Neural cell (in vitro differentiated cells): ENCODE measurements at places on chromosomes 12 and 14. TPM values are rescaled to one million over a fixed set of nuclear protein-coding genes. Genes with fewer than 3 reads are reported as not detected.

FAM181A gene
- 0.43 TPM in 1 of 2 replicates, not detected in the other for polyA plus RNA-seq

POTEM gene
- not detected in 2 replicates for polyA plus RNA-seq

MYBPC1 gene
- 0.20 TPM in 1 of 2 replicates, not detected in the other for polyA plus RNA-seq

GLT1D1 gene
- polyA plus RNA-seq: 3.9 and 5.1 TPM in 2 replicates

FGF6 gene
- not detected in 2 replicates for polyA plus RNA-seq

MYF5 gene
- polyA plus RNA-seq: not detected in 2 replicates

CD163 gene
- polyA plus RNA-seq: 0.20 TPM in 1 of 2 replicates, not detected in the other

ADAMTS20 gene
- polyA plus RNA-seq: 0.14 and 0.72 TPM in 2 replicates

GALNT16 gene
- 23.8 and 25.2 TPM in 2 replicates for polyA plus RNA-seq

GARIN6 gene
- not detected in 2 replicates for polyA plus RNA-seq

LPAR5 gene
- 0.48 TPM in 1 of 2 replicates, not detected in the other for polyA plus RNA-seq

SERPINA5 gene
- 4.7 TPM in 1 of 2 replicates, not detected in the other for polyA plus RNA-seq

VASH1 gene
- polyA plus RNA-seq: 26.8 and 29.4 TPM in 2 replicates

PSEN1 gene
- polyA plus RNA-seq: 39.2 and 40.3 TPM in 2 replicates

KRT2 gene
- polyA plus RNA-seq: not detected in 2 replicates

ADAM21 gene
- 0.34 and 0.58 TPM in 2 replicates for polyA plus RNA-seq

YAF2 gene
- 31.1 and 44.1 TPM in 2 replicates for polyA plus RNA-seq

C3AR1 gene
- not detected in 2 replicates for polyA plus RNA-seq

KRT74 gene
- polyA plus RNA-seq: not detected in 2 replicates

OR4K5 gene
- polyA plus RNA-seq: not detected in 2 replicates

RNASE11 gene
- polyA plus RNA-seq: not detected in 2 replicates

AMDHD1 gene
- polyA plus RNA-seq: 0.20 TPM in 1 of 2 replicates, not detected in the other

LRP1 gene
- 18.2 and 27.7 TPM in 2 replicates for polyA plus RNA-seq

TAS2R46 gene
- not detected in 2 replicates for polyA plus RNA-seq

KCNA5 gene
- polyA plus RNA-seq: 7.5 and 8.6 TPM in 2 replicates

FGF23 gene
- polyA plus RNA-seq: not detected in 2 replicates

POU6F1 gene
- polyA plus RNA-seq: 12.4 and 12.7 TPM in 2 replicates

PTPRB gene
- polyA plus RNA-seq: 0.26 and 0.32 TPM in 2 replicates

ANKRD33 gene
- polyA plus RNA-seq: not detected in 2 replicates

TDRD9 gene
- polyA plus RNA-seq: 15.9 and 25.6 TPM in 2 replicates

FITM1 gene
- 0.62 and 0.88 TPM in 2 replicates for polyA plus RNA-seq

DYRK4 gene
- polyA plus RNA-seq: 13.2 and 22.0 TPM in 2 replicates

SART3 gene
- 71.0 and 79.3 TPM in 2 replicates for polyA plus RNA-seq

OAS2 gene
- not detected in 2 replicates for polyA plus RNA-seq

TBX3 gene
- polyA plus RNA-seq: not detected in 2 replicates

NYNRIN gene
- polyA plus RNA-seq: 5.7 and 9.1 TPM in 2 replicates

KRT71 gene
- polyA plus RNA-seq: not detected in 2 replicates

FAIM2 gene
- 4.0 and 5.3 TPM in 2 replicates for polyA plus RNA-seq

WNT1 gene
- polyA plus RNA-seq: not detected in 2 replicates

GPR135 gene
- 2.9 and 3.0 TPM in 2 replicates for polyA plus RNA-seq

PAX9 gene
- not detected in 2 replicates for polyA plus RNA-seq

ARF3 gene
- polyA plus RNA-seq: 114 TPM in 2 replicates

RIMBP2 gene
- 14.6 and 18.9 TPM in 2 replicates for polyA plus RNA-seq
